ENCODE measurements at places on chromosomes 5 and 9. TPM values are rescaled to one million over a fixed set of nuclear protein-coding genes. Genes with fewer than 3 reads are reported as not detected.

DNA sequence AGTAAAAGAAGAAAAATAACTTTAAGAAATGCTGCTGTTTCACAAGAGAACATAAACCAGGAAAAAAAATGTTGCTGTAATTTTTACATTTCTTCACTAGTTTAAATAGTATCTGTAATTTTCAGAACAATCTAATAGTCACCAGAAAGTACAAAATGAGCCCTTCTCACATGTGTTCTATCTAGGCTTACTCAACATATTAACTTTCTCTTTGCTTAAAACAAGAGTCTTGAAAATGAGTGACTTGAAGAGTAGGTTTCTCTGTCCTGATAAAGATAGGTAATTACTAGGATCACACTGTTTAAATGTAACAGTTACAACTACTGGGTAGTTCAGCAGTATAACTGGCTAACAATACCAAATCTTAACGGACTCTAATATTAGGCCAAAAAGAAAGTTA is 37.5 kb downstream of the CLINT1 start:
- DNase-seq, result no peak

Gene GTF2H2C
- 35.3 TPM for total RNA-seq

GRCh38 chr5:143717400-143717799 is 94.6 kb upstream of the HMHB1 start:
- no peak for DNase-seq

Gene JAKMIP2
- total RNA-seq, result 38.2 TPM

DNA sequence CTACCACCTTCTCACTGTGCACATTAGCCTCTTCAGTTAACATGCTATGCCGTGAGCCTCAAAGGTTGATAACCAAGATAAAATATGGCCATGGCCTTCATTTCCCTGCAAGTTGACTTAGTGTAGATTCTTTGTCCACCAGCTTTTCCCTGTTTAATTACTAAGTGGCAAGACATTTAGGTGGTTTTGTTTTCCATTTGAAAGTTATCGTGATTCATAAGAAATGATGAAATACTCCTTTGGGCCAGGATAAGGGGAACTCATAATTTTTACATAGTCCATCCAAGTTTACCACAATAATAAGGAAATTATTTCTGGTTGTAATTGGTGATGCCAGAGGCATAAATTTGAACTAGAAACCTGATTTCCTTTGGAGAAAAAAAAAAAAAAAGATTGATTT is 609.6 kb downstream of the TAF11L14 start:
- no peak for DNase-seq

GRCh38 chr9:106560540-106560939 is 302.4 kb upstream of the ZNF462 start:
- DNase-seq, result no peak

Gene GRM6
- total RNA-seq, result not detected

Gene DOCK8
- total RNA-seq, result 13.6 TPM
